ENCODE measurements at places on chromosomes 12 and 14. TPM values are rescaled to one million over a fixed set of nuclear protein-coding genes. Genes with fewer than 3 reads are reported as not detected.
A peak's percentile ranks its signal among the peaks of the same experiment; 100 is the strongest.

DNA sequence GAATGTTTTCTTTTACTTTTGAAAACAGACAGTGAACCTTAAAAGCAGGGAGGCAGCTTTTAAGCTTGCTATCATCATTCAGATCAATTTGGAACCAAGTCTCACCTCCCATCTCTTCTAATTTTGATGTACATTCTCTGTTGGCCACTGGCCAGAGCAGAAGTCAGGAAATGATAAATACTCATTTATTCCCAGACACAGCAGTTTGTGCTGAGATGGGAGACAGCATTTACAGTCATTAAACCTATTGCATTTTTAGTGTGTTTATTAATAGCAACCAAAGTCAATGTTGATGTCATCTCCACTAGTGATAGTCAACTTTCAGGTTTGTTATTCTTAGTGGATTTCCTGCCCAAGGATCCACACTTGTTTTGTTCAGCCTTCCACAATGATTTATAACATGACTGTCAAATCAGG is 320.0 kb upstream of the ATP2B1 start:
- DNase-seq = no peak

- no peak for DNase-seq
Observed at GRCh38 chr12:32104572-32105355, 1.9 kb upstream of the BICD1 start.

DNA sequence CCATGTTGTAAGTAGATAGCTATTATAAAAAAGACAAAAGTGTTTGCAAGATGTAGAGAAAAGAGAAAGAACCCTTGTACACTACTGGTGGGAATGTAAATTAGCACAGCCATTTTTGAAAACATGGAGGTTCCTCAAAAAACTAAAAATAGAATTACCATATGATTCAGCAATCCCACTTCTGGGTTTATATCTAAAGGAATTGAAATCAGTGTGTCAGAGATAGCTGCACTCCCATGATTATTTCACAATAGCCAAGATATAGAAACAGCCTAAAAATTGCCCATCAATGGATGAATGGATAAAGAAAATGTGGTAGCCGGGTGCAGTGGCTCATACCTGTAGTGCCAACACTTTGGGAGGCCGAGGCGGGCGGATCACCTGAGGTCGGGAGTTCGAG is 9.2 kb downstream of the PSMC6 start:
- DNase-seq = no peak

- DNase-seq = peak; percentile 20
Observed at GRCh38 chr12:119245904-119246494, 67.3 kb downstream of the HSPB8 start.

DNA sequence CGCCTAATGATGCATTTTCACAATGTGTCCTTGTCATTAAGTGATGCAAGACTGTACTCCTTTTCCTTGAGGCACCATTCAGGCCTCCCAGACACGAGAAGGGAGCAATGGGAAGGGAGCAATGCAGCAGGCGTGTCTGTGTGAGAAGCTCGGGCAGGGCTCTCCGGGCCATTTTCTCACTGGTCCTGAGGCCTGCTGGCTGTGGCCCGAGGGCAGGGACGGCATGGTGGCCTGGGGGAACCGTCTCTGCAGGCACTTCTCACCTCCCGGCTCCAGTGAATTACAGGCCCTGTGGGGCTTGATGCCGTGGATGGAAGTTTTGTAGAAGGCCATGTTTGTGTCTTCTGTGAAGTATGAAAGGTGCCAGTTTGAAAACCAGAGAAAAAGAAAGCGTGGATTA is 71.0 kb downstream of the ADGRD1 start:
- no peak for DNase-seq

DNA sequence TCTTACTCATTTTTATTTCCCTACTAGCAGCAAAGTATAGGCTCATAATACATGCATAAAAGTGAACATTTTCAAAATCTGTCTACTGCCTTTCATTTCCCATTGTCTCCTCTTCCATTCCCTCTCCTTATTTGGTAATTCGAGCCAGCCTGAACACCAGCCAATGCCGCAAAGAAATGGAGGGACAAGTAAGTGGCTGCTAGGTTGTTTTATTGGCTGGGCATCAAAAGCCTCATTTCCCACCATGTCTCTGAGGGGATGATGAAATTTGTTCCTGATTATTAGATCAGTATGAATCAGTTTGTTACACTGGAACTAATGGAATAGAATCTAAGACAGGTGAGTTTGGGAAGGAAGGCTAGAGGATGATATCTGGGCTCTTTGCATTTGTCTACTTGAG is 143.5 kb downstream of the KCNA5 start:
- DNase-seq = no peak

GRCh38 chr12:101795786-101796185 is 35.0 kb downstream of the GNPTAB start:
- DNase-seq = no peak

- DNase-seq = no peak
Observed at GRCh38 chr12:6391013-6391412, 7.1 kb downstream of the LTBR start.

DNA sequence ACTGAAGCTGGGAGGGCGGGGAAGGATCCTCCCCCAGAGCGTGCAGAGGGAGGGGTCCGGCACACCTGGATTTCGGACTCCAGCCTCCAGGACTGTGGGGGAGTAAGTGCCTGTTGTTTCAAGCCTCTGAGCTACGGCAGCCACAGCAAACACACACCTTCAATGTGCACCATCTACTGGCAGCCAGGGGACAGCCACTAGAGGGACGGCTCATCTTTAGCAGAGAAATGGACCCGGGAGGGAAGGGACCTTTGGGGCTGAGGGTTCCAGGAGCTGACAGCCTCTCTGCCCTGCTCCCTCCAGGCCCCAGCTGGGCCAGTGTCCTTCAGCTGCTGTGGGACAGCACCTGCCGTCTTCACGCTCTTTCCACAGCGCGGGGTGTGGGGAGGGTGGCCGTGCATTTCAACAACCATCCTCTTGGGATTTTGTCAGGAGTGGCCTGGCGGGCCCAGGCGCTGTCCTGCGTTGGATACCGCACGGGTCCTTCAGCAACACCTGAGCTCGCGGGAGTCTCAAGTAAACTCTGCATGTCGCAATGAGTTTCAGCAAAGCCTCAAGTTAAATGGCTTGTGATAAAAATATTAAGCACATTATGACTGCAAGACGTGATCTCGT is 209.2 kb upstream of the C14orf180 start:
- peak; percentile 15 for DNase-seq

GRCh38 chr14:52844262-52845060 is 53.1 kb upstream of the GNPNAT1 start:
- DNase-seq = peak; percentile 74

GRCh38 chr12:102958073-102958829 is 777 bp downstream of the ASCL1 start:
- no peak for DNase-seq

- DNase-seq = no peak
Observed at GRCh38 chr12:62767496-62767895, 167.5 kb downstream of the PPM1H start.

- DNase-seq = no peak
Observed at GRCh38 chr14:64815257-64815656, 64.5 kb downstream of the SPTB start.

GRCh38 chr14:54362089-54362504 is 34.7 kb upstream of the CDKN3 start:
- DNase-seq = no peak

- no peak for DNase-seq
Observed at GRCh38 chr12:13367973-13368372, 171.4 kb downstream of the EMP1 start.

DNA sequence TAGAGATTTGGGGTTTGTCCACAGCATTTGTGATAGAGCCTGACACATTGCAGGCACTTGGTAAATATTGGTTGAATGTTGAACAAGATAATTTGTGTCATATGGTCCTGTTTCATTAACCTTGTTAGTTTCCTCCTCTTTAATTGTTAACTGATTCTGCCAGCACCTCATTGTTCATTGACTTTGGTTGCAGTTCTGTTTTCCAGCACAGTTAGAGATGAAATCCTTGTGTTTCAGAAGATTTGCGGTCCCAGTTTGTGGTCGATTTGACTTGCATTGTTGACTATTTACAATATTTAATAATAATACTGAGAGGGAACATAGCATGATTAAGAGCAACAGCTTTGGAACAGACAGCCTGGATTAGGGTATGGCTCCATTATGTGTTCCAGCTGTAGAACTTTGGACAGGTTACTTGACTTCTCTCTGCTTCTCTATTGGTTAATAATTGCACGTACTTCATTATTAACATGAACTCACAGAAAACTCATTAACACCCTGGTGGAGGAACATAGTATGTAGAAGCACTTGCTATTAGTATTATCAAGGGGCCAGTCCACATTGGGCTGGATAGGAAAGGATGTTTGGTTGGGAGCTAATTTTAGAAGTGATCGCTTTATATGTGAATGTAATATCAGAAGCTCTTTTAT is 8.7 kb downstream of the DRAM1 start:
- DNase-seq = no peak

- DNase-seq = no peak
Observed at GRCh38 chr14:36816481-36816880, 154.8 kb downstream of the PAX9 start.

- DNase-seq = peak; percentile 0
Observed at GRCh38 chr14:60002819-60003492, 83.0 kb downstream of the LRRC9 start.

DNA sequence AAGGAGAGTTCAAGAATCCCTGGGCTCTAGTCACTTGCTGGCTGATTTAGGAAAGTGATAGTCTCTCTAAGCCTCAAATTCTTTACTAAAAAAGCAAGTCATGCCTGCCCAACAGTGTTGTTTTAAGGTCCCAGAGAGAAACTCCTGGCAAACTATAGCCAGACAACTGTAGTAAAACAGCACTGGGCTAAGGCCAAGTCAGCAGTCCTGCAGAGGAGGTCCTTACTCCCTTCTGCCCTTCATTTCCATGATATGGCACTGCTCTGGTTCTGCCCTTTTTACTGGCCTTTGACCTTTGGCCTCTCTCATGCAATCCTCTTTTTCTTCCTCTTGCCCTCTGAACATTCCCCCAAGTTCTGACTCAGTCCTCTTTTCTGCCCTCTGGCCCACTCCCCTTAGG is 74.9 kb downstream of the VWF start:
- DNase-seq = no peak

- DNase-seq = no peak
Observed at GRCh38 chr14:94001016-94001415, 3.9 kb downstream of the CCDC197 start.

- no peak for DNase-seq
Observed at GRCh38 chr14:60956632-60957031, 24.2 kb downstream of the TRMT5 start.

GRCh38 chr12:106901276-106901675 is 54.4 kb upstream of the TMEM263 start:
- no peak for DNase-seq

GRCh38 chr14:61483476-61483875 is 162.1 kb downstream of the PRKCH start:
- no peak for DNase-seq

DNA sequence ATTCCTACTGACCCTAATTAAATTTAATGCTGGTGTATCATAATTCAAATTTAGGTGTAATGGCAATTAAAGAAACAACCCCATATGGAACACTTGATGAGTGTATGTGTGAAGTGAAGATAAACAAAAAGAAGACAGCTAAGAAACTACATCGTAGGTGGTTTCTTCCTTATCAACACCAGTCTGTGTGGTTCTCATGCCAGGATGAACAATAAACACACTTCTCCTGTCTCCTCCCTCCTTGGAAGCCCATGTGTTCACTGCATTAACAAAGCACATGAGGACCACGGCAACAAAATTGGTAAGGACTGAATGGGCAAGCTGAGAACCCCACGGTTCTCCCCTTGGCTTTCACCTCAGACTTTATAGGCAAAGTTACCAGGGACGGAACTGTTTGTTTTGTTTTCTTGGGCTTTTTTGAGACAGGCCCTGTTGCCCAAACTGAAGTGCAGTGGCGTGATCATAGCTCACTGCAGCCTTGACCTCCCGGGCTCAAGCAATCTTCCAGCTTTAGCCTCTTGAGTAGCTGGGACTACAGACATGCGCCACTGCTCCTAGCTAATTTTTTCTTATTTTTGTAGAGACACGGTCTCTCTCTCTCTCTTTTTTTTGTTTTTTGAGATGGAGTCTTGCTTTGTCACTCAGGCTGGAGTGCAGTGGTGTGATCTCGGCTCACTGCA is 71.0 kb downstream of the TRAFD1 start:
- DNase-seq = no peak

CCDC175 gene
- not detected for polyA plus RNA-seq

ING4 gene
- 34.2 TPM for polyA plus RNA-seq

WIF1 gene
- not detected for polyA plus RNA-seq

SYCP3 gene
- not detected for polyA plus RNA-seq

CTSG gene
- polyA plus RNA-seq = not detected

KRT72 gene
- not detected for polyA plus RNA-seq

DPPA3 gene
- polyA plus RNA-seq = not detected

CCDC91 gene
- 9.8 TPM for polyA plus RNA-seq

SERPINA3 gene
- 2,200 TPM for polyA plus RNA-seq

SLC6A15 gene
- polyA plus RNA-seq = not detected

Data from HepG2 (cell line).